ENCODE measurements at places on chromosomes 5 and 9. TPM values are rescaled to one million over a fixed set of nuclear protein-coding genes. Genes with fewer than 3 reads are reported as not detected.

- DNase-seq, result peak; percentile 71
- H3K27ac ChIP-seq, result peak overlapping the region; percentile 10
- H3K4me3 ChIP-seq, result no peak overlapping the region
These were observed 414.5 kb upstream of the ZNF608 start for GRCh38 chr5:125160787-125161502.

GRCh38 chr5:86909418-86910295 lies 291.9 kb downstream of the COX7C start:
- H3K4me3 ChIP-seq, result no peak overlapping the region
- DNase-seq, result no peak
- H3K27ac ChIP-seq, result no peak overlapping the region
- H3K4me1 ChIP-seq, result no peaks in the 10 kb centered on the region
- H3K36me3 ChIP-seq, result no peaks in the 10 kb centered on the region
- no peaks in the 10 kb centered on the region for H3K27me3 ChIP-seq

The KCNV2 gene
- total RNA-seq, result not detected

The OLFML2A gene
- total RNA-seq, result 47.1 TPM

The PCSK5 gene
- total RNA-seq, result 9.6 TPM

DNA sequence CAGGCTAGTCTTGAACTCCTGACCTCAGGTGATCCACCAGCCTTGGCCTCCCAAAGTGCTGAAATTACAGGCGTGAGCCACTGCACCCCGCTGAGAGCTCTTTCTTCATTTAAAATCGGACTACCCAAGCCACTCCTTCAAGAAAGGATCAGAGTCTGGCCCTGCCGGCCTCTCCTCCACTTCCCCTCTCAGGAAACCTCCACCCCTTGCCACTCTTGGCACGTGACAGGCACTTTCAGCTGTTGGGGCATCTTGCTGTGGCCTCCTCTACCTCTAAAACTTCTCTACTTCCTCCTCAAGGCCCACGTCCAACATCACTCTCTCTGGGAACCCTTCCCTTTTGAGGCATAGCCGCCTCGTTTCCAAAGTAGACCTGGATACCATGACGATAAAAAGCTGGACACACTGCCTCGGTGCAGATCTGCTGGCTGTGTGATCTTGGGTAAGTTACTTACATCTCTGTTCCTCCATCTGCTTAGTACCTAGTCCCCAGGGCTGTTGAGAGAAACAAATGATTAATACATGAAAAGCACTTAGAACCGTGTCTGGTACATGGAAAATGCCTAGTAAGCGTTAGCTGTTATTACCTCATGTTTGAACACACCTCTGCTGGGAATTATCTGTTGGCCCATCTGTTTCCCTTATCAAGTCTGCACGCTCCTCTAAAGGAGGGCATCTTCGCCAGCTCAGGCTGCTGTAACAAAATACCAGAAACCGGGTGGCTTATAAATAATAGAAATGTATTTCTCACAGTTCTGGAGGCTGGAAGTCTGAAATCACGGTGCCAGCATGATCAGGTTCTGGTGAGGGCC lies 55.3 kb downstream of the SMIM23 start:
- H3K27ac ChIP-seq, result no peak overlapping the region
- no peak for DNase-seq
- H3K27me3 ChIP-seq, result no peaks in the 10 kb centered on the region
- H3K4me1 ChIP-seq, result no peaks in the 10 kb centered on the region
- H3K36me3 ChIP-seq, result no peaks in the 10 kb centered on the region
- no peak overlapping the region for H3K4me3 ChIP-seq

The SEPTIN8 gene
- total RNA-seq, result 45.7 TPM

Measured in thyroid gland (tissue), 4 donors.